ENCODE measurements at places on chromosomes 7 and 10.

GRCh38 chr10:103316087-103316486 lies 34.9 kb downstream of the PCGF6 start:
- DNase-seq: no peak

GRCh38 chr7:3042861-3043489 lies 692 bp downstream of the CARD11 start:
- no peak for DNase-seq

GRCh38 chr10:95500649-95501048 lies 60.5 kb downstream of the SORBS1 start:
- DNase-seq: no peak

- peak; percentile 82 for DNase-seq
These were observed 9.3 kb upstream of the TMEM270 start for GRCh38 chr7:73851410-73852338.

- DNase-seq: no peak
These were observed 269.0 kb downstream of the RPS24 start for GRCh38 chr10:78302739-78302988.

DNA sequence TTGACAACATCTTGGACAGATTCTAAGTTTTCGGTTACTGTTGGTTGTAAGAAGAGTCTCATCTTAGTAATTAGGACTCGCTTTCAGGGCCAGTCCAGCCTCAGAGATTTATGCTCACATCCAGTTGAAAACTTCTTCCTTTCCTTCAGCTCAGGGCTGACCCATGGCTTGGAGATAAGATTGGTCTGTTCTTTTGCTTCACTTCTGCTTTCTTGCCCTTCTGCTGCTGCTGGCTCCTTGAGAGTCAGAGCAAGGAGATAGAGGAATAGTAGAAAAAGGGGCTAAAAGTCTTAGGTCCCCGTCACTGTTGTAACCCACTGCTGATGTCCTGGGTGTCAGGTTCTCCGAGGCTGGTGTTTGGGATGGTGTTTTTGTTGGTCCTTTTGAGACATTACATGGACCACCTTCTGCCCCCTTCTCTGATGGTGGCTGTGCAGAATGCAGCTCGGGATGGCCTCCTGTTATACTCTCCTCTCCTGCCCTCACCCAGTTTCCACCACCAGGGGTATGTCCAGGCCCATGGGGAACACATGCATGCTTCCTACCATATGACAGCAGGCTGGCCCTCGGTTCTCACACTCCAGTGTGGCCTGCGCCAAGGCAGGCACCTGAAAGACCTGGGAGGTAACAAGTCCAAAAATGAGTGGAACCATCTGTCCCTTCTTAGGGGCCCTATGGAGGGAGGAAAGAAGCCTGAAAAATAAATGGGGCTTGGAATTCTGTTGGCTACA lies 67.8 kb upstream of the PCBD1 start:
- no peak for DNase-seq

- peak; percentile 1 for DNase-seq
These were observed 991.5 kb downstream of the NRG3 start for GRCh38 chr10:82866424-82867020.

GRCh38 chr7:69388452-69389137 lies 209.7 kb upstream of the AUTS2 start:
- DNase-seq: no peak

DNA sequence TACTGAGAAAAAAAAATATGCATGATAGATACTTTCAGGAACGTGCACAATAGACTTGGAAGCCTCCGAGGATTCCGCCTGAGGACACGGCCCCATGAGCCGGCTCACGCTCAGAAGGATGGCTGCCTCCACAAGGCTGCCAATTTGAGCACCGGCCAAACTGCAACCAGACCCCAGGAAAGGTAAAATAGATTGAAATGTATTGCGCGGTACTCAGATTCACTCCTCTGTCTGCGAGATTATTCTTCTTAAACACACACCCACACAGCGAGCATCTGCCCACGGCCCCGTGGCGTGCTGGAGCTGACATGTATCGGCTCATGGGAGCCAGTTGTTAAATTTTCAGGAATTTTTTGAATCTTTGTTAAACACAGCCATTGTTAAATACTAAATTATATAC lies 653.2 kb upstream of the MKI67 start:
- DNase-seq: no peak

- no peak for DNase-seq
These were observed 138.0 kb downstream of the PTPN20 start for GRCh38 chr10:47049056-47049851.

GRCh38 chr7:34282271-34282670 lies 375.7 kb upstream of the NPSR1 start:
- no peak for DNase-seq

- no peak for DNase-seq
These were observed 68.8 kb upstream of the MTPN start for GRCh38 chr7:136045992-136046391.

- DNase-seq: no peak
These were observed 656.4 kb downstream of the KCNMA1 start for GRCh38 chr10:76981251-76981650.

- no peak for DNase-seq
These were observed 60.0 kb downstream of the TYW1 start for GRCh38 chr7:67056683-67057082.

- DNase-seq: no peak
These were observed 6.1 kb upstream of the HOXA2 start for GRCh38 chr7:27108390-27109127.

DNA sequence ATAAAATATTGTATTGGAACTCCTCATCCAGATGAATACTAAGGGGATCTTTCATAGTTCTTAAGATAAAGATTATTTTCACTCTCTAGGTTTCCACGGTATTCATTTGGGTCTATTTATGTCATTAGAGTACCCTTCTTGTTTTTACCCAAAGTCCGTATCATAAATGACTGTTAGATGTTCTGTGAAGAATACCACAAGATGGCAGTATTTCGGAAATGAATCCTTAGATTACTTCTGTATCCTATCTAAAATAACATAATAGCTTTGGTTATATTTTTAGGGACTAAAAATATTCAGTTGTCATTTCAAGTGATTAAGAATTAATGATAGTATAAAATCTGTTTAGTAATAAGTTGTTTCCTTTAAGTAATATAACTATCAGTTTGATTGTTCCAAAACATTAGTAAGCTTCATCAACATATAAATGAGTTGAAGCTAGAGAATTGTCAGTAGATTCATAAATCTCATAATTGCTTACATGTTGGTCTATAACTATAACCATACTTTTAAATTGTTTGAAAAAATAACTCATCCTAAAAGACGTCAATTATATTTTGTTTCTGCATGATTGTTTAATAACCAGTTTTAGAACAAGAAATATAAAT lies 337.5 kb upstream of the KCND2 start:
- peak; percentile 39 for DNase-seq

GRCh38 chr7:102253066-102253972 lies 33.3 kb upstream of the SH2B2 start:
- DNase-seq: no peak

DNA sequence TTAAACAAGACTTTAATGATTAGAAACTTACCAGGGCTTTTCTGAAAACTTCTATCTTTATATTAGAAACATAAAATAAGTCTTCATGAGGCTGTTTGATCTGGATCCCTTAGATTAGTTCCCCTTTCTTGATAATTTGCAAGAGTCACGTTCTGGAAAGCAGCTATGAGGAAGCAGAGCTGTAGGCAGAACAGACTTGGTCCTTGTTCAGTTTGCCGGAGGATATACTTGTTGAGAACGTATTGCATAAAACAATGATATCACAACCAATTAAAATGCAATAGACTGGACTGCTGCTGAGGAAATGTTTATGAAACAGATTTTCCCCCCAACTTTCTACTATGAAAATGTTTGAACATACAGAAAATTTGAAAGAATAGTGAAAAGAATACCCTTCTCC lies 2.8 kb downstream of the SAMD9L start:
- DNase-seq: peak; percentile 83

- DNase-seq: no peak
These were observed 130.7 kb upstream of the SH2B2 start for GRCh38 chr7:102155821-102156441.
